ENCODE measurements at places on chromosomes 6 and 20.

DNA sequence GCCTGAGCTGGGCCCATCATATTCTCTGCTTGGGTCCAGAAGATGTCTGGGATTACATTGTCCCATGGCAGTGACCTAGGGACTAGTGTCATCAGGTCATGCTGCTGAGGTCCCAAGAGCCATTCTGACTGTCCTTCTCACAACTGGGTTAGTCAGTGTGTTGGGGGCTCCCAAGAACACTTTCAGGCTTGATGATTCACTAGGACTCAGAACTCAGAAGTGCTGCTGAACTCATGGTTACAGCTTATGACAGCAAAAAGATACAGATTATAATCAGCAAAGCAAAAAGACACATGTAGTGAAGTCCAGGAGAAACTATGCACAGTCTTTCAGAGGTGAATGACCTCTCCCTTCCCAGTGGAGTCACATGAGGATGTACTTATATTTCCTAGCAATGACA lies 107.8 kb downstream of the SYNE1 start:
- DNase-seq = no peak

GRCh38 chr6:136282906-136283305 lies 6.7 kb downstream of the BCLAF1 start:
- DNase-seq = no peak

DNA sequence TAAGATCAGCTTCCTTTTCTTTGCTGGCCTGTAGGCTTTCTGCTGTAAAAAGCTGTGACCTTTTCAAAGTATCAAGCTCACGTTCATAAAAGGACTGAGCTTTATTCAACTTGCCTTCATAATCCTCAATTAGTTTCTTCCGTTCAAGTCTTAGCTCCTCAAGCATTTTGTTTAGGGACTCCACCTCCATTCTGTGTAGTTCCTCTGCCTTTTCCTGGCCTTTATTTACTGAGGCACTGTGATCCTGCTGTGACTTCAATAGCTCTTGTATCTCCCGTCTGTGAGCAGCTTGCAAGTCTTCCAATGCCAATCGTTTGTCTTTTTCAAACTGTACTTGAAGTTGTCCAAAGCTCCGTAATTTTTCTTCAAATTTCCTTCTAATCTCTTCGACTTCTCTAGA lies 54.4 kb downstream of the FAM184A start:
- DNase-seq = no peak

GRCh38 chr6:18600255-18600654 lies 213.1 kb downstream of the RNF144B start:
- no peak for DNase-seq

- DNase-seq = no peak
Measured at GRCh38 chr20:47273591-47274235, 82.8 kb downstream of the ZMYND8 start.

GRCh38 chr6:14126191-14126590 lies 8.6 kb downstream of the CD83 start:
- no peak for DNase-seq

- no peak for DNase-seq
Measured at GRCh38 chr20:3815703-3816315, 4.5 kb upstream of the AP5S1 start.

- no peak for DNase-seq
Measured at GRCh38 chr6:133809406-133809805, 79.5 kb upstream of the TCF21 start.

- no peak for DNase-seq
Measured at GRCh38 chr20:58447511-58448391, 58.7 kb downstream of the VAPB start.

DNA sequence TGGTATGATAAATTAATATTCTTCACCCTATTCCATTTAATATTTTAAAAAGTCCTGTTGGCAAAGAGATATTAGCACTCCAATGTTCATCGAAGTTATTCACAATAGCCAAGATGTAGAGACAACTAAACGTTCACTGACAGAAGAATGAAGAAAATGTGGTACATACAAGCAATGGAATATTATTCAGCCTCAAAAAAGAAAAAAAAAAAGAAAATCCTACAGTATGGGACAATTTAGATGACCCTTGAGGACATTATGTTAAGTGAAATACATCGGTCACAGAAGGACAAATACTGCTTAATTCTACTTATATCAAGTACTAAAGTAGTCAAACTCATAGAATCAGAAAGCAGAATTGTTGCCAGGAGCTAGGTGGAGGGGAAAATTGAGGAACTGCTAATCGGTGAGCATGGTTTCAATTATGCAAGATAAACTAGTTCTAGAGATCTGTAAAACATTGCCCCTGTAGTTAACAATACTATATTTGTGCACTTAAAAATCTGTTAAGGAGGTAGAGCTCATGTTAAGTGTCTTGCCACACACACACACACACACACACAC lies 4.7 kb downstream of the GCLC start:
- DNase-seq = no peak

- no peak for DNase-seq
Measured at GRCh38 chr6:158464483-158464882, 95.4 kb upstream of the TMEM181 start.

DNA sequence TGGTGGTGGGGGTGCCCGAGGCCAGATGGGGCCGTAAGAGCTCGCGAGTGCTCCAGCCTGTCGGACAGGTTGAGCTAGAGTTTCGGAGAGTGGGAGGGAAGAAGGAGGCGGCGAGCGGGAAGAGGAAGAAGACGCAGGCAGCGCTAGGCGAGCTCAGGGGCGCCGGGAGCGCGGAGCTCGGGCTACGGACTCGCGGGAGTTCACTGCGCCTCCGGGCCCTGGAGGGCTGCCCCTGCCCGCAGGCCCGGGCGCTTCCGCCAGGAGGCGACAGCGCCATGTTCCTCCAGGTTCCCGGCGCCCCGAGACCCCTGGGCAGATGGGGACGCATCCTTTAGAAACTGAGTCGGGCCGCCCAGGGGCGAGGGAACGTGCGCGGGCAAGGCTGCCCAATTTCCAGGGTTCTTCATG lies 984 bp downstream of the TFAP2C start:
- DNase-seq = no peak

- no peak for DNase-seq
Measured at GRCh38 chr20:53370345-53370961, 223.2 kb downstream of the ZNF217 start.

Data from NCI-H2081 treated with DMSO at 0.1 percent for 48 hours (cell line).